ENCODE measurements at places on chromosomes 3 and 15. TPM values are rescaled to one million over a fixed set of nuclear protein-coding genes. Genes with fewer than 3 reads are reported as not detected.

DNA sequence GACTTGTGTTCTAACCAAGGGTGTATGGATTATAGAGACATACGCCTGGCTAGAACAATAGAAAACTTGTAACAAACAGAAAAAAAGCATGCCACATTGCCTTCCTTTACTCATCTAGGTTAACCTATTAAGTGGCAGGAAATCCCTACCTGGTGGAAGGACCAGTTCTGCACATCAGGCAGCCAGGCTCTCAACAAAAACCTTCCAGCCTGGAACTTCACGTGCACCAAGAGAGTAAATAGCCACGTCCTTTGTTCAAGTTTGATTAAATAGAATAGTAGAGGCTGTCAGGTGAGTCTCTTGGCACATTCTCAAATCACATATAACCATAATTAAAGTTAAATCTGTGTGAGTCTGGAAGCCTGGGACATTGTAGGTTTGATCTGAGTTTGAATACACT, 85.0 kb upstream of the DPH6 start:
- DNase-seq: no peak

- DNase-seq: no peak
These were observed 43.1 kb downstream of the KLF13 start for GRCh38 chr15:31369727-31370126.

DNA sequence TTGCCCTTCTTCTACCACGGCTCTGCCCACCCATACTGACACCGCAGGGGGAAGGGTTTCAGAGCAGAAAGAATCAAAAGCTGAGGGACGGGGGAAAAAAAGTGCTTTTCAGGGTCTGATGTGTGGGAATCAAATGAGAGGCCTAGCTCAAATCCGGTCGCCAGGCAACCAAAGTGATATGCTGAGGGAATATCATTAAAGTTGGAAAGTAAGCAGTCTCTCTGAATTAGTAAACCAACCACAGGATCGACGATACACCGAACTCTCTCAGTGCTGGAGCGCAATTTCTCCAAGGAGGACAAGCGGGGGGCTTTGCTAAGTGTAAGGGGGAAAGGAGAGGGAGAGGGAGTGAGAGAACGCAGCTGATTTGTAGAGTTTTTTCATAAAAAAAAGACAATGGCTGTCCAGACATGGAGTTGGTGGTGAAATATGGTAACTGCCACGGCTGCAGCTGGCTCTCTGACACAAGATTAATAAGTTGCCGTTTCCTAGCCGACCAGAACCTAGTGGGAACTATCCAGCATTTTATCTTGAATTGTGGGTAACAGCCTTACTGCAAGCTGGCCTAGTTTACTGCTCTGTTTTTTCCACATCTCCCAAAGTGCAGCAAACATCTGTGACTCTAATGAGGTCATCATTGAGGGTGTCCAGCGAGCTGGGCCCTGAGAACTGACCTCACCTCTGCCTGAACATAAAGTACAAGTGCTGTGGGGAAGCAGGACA, 530.2 kb downstream of the SOX2 start:
- DNase-seq: no peak

GRCh38 chr3:124439603-124440002, 290.6 kb upstream of the UMPS start:
- no peak for DNase-seq

The SLC7A14 gene
- polyA plus RNA-seq: 0.22 TPM

The GP9 gene
- not detected for polyA plus RNA-seq

The SPTBN5 gene
- 2.0 TPM for polyA plus RNA-seq

DNA sequence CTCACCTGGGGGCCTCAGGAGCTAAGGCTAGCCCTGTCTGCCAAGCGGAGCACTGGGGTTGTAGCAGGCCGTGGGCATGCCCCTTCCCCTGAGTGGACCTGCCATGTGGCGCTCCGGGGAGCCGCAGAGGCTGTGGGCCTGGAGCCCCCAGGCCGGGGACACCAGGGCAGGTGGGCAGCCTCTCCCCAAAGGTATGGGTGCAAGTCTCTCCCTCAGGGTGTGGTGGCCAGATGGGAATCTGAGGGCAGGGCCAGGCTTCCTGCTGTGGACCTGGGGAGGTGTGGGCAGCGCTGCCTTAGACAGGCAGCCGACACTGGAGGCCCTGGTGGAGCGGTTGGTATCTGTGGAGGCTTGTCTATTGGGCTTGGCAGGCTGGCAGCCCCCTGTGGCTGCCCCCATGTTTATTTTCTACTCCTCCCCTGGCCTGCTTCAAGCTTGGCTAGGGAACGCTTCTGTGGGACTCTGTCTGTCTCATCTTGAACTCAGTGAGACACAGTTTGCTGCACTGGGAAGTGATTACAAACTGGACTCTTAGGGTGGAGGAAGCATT, 5.9 kb downstream of the ACVR2B start:
- no peak for DNase-seq

- no peak for DNase-seq
These were observed 40.3 kb downstream of the KCNAB1 start for GRCh38 chr3:156160647-156161046.

GRCh38 chr3:19183584-19183983, 35.3 kb downstream of the KCNH8 start:
- no peak for DNase-seq

The SNX1 gene
- 76.6 TPM for polyA plus RNA-seq

The RBPMS2 gene
- polyA plus RNA-seq: 90.9 TPM

DNA sequence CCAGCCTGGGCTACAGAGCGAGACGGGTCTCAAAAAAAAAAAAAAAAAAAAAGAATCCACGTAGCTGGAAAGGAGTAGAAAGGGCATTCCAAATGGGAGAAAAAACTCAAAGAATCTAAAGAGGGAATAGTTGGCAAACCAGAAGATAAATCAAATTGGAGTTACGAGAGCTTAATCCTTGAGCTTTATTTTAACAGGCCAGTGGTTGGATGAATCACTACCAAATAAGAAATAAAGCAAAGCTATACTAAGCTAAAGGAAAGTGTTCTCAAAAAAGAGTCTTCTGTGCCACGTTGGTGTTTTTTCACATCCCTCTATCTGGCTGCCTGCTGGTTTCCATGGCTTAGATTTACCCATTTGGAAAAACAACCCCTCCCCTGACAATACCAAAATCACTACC, 14.0 kb downstream of the VGLL4 start:
- DNase-seq: no peak

DNA sequence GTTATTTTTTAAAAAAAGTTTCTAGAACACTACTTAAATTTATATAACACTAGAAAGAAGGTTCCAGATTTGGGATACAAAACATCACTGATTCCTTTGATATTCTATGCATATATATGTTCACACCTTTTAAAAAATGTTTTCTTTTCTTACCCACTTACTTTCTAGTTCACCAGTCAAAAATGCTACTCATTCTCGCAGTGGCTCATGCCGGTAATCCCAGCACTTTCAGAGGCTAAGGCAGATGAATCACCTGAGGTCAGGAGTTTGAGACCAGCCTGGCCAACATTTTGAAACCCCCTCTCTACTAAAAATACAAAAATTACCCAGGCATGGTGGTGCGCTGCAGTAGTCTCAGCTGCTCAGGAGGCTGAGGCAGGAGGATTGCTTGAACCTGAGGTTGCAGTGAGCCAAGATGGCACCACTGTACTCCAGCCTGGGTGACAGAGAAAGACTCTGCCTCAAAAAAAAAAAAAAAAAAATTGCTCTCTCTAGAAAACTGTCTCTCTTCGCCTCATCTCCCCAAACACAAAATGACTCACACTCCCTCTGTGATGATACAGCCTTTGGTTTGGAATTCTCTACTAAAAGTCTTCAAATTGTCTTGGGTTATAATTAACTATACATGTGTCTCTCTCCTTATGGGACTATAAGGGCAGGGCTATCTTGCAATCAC, 52.6 kb upstream of the TGFBR2 start:
- DNase-seq: no peak

- no peak for DNase-seq
These were observed 1.1 kb upstream of the WDR82 start for GRCh38 chr3:52279596-52279995.

GRCh38 chr3:46449755-46450552, 14.8 kb downstream of the LTF start:
- DNase-seq: no peak

The SERPINI2 gene
- polyA plus RNA-seq: 0.08 TPM

The FBLN2 gene
- polyA plus RNA-seq: 246 TPM

The ALDH1A2 gene
- polyA plus RNA-seq: 3.6 TPM

The P2RY14 gene
- 4.7 TPM for polyA plus RNA-seq

DNA sequence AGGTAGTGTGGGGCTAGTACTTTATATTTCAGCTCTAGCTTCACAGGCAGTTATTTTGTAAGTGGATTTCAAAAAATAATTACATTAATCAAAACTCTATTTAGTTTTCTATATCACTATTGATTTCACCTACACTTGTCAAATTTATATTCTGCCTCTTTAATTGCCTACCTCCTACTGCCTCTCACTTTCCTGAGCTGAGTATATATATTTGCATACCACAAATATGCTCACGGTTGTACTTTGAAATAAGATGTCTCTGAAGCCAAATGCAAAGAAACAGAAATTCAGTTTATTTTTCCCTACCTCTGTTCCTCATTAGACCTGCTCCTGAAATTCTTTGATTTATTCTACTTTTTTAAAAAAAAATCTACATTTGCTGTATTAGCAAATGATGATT, 309.3 kb upstream of the TGFBR2 start:
- DNase-seq: no peak

DNA sequence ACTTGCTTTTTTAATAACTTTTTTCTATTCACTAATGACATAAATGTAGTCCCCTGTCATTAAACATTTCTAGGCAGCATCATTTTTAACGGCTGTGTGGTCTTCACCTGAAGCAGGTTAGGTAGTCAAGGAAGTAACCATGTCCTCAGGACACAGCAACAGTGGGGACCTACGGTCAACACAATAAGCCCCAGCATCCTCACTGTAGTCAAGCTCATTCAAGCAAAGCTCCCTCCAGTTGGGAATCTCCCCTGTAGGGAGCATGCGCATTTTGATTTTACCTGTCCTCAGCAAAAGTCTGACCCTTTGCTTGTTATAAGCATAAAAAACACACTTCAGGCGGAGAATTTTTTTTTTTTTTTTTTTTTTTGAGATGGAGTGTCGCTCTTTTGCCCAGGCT, 151.4 kb downstream of the SHQ1 start:
- no peak for DNase-seq

The CELF6 gene
- 3.0 TPM for polyA plus RNA-seq

- no peak for DNase-seq
These were observed 28.7 kb upstream of the COPB2 start for GRCh38 chr3:139418144-139418543.

DNA sequence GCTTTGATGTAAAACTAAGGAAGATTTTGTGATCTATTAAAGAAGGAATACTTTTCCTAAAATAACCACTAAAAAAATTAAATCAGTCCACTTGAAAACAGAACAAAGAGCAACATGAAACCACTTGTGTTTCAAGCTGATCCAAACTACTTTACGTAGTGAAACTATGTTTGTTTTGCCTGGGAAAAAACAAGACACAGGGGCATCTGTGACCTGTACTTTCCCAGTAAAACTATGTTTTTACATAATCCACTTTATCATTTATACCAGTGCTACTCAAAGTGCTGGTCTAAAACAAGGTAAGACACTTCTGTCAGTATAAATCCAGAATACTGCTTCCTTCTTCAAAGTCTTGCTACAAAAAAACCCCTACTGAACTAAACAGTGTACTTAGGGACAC, 56.7 kb downstream of the SPG11 start:
- DNase-seq: no peak

The PRR23E gene
- not detected for polyA plus RNA-seq

GRCh38 chr3:168581771-168582225, 486.1 kb upstream of the GOLIM4 start:
- DNase-seq: no peak

- DNase-seq: no peak
These were observed 20.6 kb downstream of the HEG1 start for GRCh38 chr3:125035217-125035616.

DNA sequence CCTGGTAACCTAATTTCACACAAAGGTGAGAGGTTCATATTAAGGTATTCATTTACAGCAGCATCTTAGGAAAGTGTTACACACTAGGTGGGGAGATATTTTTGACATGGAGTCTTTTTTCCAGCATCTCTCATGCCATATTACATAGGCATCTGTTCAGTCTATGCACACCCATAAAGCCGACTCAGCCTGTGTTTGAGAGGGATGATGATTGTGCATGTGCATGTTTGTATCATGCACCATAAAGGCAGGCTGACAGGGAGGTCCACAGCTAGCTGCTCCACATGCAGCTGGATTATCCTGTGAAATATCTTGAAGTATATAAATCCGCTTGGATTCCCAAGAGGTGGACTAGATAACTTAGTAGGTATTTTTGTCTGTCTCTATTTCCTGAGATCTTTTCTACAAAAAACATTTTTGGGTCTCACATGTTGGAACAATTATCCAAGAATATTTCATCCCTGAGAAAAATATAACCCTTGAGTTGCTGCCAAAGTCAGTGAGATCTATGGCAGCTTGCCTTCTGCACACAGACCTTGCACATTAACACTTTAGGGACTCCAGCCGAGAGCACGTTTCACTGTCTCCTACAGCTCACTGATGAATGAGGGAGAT, 288.4 kb upstream of the DPH6 start:
- no peak for DNase-seq

DNA sequence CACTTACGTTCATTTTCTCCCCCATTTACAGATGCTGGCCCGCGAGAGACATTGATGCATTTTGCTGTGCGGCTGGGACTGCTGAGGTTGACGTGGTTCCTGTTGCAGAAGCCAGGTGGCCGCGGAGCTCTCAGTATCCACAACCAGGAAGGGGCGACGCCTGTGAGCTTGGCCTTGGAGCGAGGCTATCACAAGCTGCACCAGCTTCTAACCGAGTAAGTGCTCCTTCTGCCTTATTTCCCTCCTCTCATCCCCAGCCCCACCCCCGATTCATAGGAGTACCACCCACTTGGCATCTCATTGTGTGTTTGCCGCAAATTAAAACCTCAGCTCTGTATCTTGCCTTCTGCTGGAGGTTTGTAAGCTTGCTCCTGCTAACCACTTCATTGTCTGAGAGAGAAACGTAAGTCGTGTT, 163.3 kb downstream of the AKAP13 start:
- DNase-seq: no peak

The CPA3 gene
- 29.2 TPM for polyA plus RNA-seq

DNA sequence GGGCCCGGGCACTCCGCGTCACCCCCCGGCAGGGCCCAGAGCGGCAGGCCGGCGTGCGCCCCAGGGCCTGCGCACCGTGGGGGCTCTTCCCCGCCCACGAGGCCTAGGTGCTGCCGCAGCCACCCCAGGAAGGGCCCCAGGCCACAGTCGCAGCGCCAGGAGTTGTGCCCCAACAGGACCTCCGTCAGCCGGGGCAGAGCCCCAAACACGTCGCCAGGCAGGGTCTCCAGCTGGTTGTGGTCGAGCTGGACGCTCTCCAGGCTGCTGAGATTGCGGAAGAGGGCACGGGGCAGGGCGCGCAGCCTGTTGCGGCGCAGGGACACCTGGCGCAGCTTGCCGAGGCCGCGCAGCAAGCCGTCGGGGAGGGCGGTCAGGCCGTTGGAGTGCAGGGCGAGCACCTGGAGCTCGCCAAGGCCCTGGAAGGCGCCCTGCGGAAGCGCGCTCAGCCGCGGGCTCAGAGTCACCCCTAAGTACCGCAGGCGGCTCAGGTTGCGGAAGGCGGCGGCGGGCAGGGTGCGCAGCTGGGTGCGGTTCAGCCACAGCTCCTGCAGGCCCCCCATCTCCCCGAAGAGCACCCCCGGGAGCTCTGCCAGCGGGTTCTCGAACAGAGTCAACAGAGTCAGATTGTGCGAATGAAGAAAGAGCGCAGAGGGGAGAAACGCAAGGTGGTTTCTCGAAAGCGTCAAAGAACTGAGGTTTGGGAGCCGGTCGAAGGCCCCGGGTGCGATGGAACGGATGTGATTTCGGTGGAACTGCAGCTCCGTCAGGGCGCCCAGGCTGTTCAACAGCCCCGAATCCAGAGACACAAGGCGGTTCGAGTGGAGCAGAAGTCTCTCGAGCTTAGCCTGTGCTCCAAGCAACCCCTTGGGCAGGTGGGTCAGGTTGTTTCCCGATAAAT, 2.0 kb downstream of the GP5 start:
- no peak for DNase-seq

- no peak for DNase-seq
These were observed 21.6 kb downstream of the ADAMTS9 start for GRCh38 chr3:64666171-64666588.

Measured in urinary bladder (tissue), 4 donors.